CD4-positive, CD25-positive, alpha-beta regulatory T cell (primary cell): ENCODE measurements at places on chromosomes 6 and 20. TPM values are rescaled to one million over a fixed set of nuclear protein-coding genes. Genes with fewer than 3 reads are reported as not detected.

DNA sequence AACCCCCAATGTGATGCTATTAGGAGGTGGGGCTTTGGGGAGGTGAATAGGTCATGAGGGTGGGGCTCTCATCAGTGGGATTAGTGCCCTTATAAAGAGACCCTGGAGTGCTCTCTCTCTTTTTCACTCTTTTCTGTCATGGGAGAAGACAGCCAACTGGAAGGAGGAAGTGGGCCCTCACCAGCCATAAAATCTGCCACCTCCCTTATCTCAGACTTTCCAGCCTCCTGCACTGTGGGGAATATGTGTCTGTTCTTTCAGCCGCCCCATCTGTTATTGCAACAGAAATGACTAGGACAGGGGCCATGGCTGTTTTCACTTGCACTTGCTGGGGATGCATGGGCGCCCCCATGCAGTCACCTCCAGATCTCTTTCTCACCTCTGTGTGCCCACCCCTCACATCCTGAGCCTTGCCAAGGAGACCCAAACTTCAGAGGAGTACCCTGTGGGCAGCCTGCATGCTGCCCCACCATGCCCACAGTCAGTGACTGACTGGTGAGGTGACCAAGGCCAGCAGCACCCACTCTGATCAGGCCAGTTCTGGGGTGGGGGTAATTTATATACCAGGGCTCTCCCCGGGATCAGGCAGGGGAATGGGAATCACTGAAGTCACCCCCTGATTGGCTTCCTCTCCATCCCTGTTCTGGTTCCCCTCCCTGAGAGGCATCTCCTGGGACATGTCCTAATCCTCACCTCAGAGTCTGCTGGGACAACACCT lies 118.4 kb downstream of the ANKRD60 start:
- no peaks in the 10 kb centered on the region for H3K4me1 ChIP-seq
- H3K4me3 ChIP-seq, result no peak overlapping the region
- H3K36me3 ChIP-seq, result no peaks in the 10 kb centered on the region
- H3K27me3 ChIP-seq, result peaks cover 3% of the 10 kb centered on the region

ECT2L gene
- total RNA-seq, result not detected

DNA sequence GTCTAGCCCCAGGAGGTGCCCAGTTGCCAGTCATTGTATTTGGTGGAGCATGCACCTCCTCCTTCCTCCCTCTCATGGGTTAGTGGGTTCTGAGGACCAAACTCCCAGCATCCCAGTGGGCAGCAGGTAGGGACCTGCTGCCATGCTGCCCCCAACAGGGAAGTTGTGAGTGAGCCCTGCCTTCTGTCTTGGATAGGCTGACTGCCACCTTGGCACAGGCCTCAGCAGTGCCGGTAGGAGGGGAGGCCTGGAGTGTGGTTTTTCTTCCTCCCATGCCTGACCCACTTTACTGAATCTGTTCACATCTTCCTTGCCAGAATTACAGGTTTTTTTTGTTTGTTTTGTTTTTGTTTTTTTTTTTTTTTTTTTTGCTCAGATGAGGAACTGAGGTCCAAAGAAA lies 24.5 kb downstream of the PLCG1 start:
- no peak for DNase-seq
- H3K27me3 ChIP-seq, result no peaks in the 10 kb centered on the region
- H3K4me3 ChIP-seq, result no peak overlapping the region
- H3K36me3 ChIP-seq, result peaks cover 71% of the 10 kb centered on the region
- peaks cover 59% of the 10 kb centered on the region for H3K4me1 ChIP-seq

- no peak for DNase-seq
- no peak overlapping the region for H3K4me3 ChIP-seq
- no peaks in the 10 kb centered on the region for H3K4me1 ChIP-seq
- no peaks in the 10 kb centered on the region for H3K27me3 ChIP-seq
- H3K27ac ChIP-seq, result no peak overlapping the region
These were observed 304.7 kb upstream of the RGS17 start for GRCh38 chr6:153435787-153436186.

GRCh38 chr20:21237956-21238799 lies 65.0 kb upstream of the XRN2 start:
- H3K36me3 ChIP-seq, result peaks cover 8% of the 10 kb centered on the region
- no peak overlapping the region for H3K27ac ChIP-seq
- no peak for DNase-seq
- H3K4me1 ChIP-seq, result peaks cover 4% of the 10 kb centered on the region

TBX18 gene
- total RNA-seq, result not detected

DNA sequence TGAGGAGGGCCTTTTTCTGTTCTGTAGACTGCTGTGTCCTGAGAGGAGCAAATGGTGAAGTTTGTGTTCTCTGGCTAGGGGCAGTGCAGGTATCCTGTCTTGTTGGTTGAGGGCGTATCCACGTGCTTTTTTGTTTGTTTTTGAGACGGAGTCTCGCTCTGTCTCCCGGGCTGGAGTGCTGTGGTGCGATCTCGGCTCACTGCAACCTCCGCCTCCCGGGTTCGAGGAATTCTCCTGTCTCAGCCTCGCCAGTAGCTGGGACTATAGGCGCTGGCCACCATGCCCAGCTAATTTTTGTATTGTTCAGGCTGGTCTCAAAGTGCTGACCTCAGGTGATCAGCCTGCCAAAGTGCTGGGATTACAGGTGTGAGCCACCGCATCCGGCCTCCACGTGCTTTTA lies 10.8 kb upstream of the PXDC1 start:
- H3K27ac ChIP-seq, result no peak overlapping the region
- H3K4me1 ChIP-seq, result no peaks in the 10 kb centered on the region
- H3K4me3 ChIP-seq, result no peak overlapping the region
- no peaks in the 10 kb centered on the region for H3K27me3 ChIP-seq
- H3K36me3 ChIP-seq, result no peaks in the 10 kb centered on the region
- no peak for DNase-seq

CPXM1 gene
- 1.2 TPM for total RNA-seq

GRCh38 chr6:108640104-108640503 lies 79.4 kb downstream of the FOXO3 start:
- peaks cover 6% of the 10 kb centered on the region for H3K4me1 ChIP-seq
- no peaks in the 10 kb centered on the region for H3K27me3 ChIP-seq
- DNase-seq, result no peak
- H3K27ac ChIP-seq, result no peak overlapping the region
- H3K4me3 ChIP-seq, result no peak overlapping the region
- H3K36me3 ChIP-seq, result no peaks in the 10 kb centered on the region

- no peaks in the 10 kb centered on the region for H3K4me1 ChIP-seq
- no peak overlapping the region for H3K4me3 ChIP-seq
- H3K27me3 ChIP-seq, result no peaks in the 10 kb centered on the region
These were observed 117.7 kb downstream of the PLEKHG1 start for GRCh38 chr6:150717419-150717818.

CNKSR3 gene
- 0.25 TPM for total RNA-seq

GRCh38 chr6:26195924-26196845 lies 109.0 kb downstream of the HFE start:
- no peaks in the 10 kb centered on the region for H3K36me3 ChIP-seq
- H3K4me3 ChIP-seq, result peak overlapping the region; percentile 99
- peaks cover 34% of the 10 kb centered on the region for H3K4me1 ChIP-seq
- peak; percentile 74 for DNase-seq
- H3K27me3 ChIP-seq, result no peaks in the 10 kb centered on the region

FAM209B gene
- 1.3 TPM for total RNA-seq

PGC gene
- total RNA-seq, result not detected

GRCh38 chr6:38367231-38367630 lies 272.5 kb downstream of the BTBD9 start:
- H3K27me3 ChIP-seq, result no peaks in the 10 kb centered on the region
- DNase-seq, result no peak
- no peaks in the 10 kb centered on the region for H3K4me1 ChIP-seq
- H3K36me3 ChIP-seq, result no peaks in the 10 kb centered on the region

DNA sequence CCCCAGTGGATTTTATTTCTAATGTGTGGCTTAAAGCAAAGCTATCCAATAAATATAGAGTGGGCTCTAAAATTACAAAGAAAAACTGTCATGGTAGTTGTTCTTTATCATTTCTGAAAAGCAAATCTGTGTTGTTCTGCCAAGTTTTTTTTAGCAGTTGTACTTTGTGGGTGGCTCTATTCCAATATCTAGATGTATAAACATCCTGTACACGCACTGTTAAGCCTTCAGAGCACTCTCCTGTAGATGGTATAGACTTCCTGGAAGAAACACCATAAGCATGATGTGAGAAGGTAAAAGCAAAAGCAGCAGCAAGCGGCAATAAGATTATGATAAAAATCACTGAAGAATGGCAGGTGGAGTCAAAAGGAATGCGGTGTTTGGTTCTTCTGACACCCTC lies 21.5 kb upstream of the TMEM30A start:
- no peaks in the 10 kb centered on the region for H3K4me1 ChIP-seq
- peak; percentile 53 for DNase-seq
- H3K27ac ChIP-seq, result no peak overlapping the region
- H3K27me3 ChIP-seq, result peaks cover 11% of the 10 kb centered on the region
- H3K4me3 ChIP-seq, result no peak overlapping the region

GRCh38 chr6:142861711-142862110 lies 83.3 kb downstream of the HIVEP2 start:
- H3K4me3 ChIP-seq, result peak overlapping the region; percentile 49
- peak overlapping the region; percentile 58 for H3K27ac ChIP-seq
- H3K4me1 ChIP-seq, result peaks cover 82% of the 10 kb centered on the region
- no peaks in the 10 kb centered on the region for H3K27me3 ChIP-seq

GCNT2 gene
- total RNA-seq, result 6.9 TPM

- H3K36me3 ChIP-seq, result no peaks in the 10 kb centered on the region
- H3K27me3 ChIP-seq, result no peaks in the 10 kb centered on the region
- no peak overlapping the region for H3K27ac ChIP-seq
- no peak for DNase-seq
- H3K4me1 ChIP-seq, result no peaks in the 10 kb centered on the region
These were observed 72.3 kb downstream of the GRM4 start for GRCh38 chr6:34073540-34073939.

DNA sequence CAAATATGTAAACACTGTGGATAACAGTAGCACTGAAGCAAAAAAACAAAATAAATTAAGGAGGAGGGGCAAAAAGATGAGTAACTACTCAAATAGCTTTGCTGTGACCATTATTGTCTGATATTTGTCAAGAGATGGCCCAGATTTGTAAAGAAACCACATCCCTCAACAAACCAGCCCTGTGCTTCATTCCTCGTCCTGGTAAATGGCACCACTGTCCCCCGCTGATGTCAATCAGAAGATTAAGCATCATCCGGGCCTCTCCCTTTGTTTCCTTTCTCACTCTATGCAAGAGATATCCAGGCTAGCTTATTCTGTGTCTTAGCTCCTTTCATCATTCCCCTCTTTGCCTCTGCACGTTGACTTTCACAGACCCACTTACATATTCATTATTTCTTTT lies 259.0 kb downstream of the SYNE1 start:
- H3K4me1 ChIP-seq, result no peaks in the 10 kb centered on the region
- H3K36me3 ChIP-seq, result no peaks in the 10 kb centered on the region
- no peak for DNase-seq
- no peak overlapping the region for H3K4me3 ChIP-seq
- no peak overlapping the region for H3K27ac ChIP-seq

DNA sequence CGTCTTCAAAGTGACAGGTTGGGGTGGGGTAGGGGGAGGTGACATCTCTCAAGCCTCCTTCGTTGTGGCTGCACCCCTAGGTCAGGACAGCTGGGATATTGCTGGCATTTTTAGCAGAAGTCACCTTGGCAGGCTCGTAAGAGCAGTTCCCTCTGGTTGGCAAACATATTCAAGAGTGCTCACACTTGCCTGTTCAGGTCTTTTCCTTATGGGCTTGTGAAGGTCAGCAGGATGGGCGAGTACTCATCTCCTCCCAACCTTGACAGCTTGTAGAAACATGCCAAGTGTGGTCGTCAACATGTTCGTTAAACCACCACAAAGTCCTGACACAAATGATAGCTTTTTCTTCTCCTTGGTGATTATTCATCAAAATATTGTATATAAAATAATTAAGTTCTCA lies 113.6 kb downstream of the HDGFL1 start:
- H3K27ac ChIP-seq, result no peak overlapping the region
- H3K36me3 ChIP-seq, result no peaks in the 10 kb centered on the region
- no peaks in the 10 kb centered on the region for H3K27me3 ChIP-seq
- H3K4me3 ChIP-seq, result no peak overlapping the region
- no peak for DNase-seq

MUC22 gene
- not detected for total RNA-seq

CFAP206 gene
- total RNA-seq, result not detected

GRCh38 chr6:118752803-118753202 lies 101.4 kb upstream of the CEP85L start:
- no peak for DNase-seq
- H3K4me1 ChIP-seq, result no peaks in the 10 kb centered on the region
- H3K4me3 ChIP-seq, result no peak overlapping the region
- H3K36me3 ChIP-seq, result no peaks in the 10 kb centered on the region
- H3K27me3 ChIP-seq, result no peaks in the 10 kb centered on the region
- no peak overlapping the region for H3K27ac ChIP-seq

- H3K4me3 ChIP-seq, result no peak overlapping the region
- no peaks in the 10 kb centered on the region for H3K36me3 ChIP-seq
- DNase-seq, result no peak
- H3K27ac ChIP-seq, result no peak overlapping the region
- peaks cover 3% of the 10 kb centered on the region for H3K27me3 ChIP-seq
These were observed 26.3 kb downstream of the SLC13A3 start for GRCh38 chr20:46624946-46625345.

DNA sequence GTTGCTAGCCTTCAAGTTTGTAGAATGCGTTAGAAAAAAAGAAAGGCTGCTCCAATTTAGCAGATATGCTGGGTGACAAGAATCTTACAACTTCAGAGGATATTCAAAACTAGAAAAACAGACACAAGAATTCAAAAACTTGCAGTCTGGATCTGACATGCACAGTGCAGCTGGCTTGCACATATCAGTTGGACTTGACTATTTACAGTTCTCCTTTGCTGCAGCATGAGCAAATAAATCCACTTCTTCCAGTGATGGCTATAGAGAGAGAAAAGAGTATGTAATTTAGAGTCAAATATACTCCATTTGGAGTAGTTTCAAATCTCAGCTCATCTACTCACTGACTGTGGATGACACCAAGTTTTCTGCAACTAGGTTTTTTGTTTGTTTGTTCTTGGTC lies 247.0 kb downstream of the RIMS1 start:
- no peaks in the 10 kb centered on the region for H3K27me3 ChIP-seq
- no peaks in the 10 kb centered on the region for H3K36me3 ChIP-seq
- DNase-seq, result no peak
- H3K4me3 ChIP-seq, result no peak overlapping the region

EPHA7 gene
- total RNA-seq, result not detected

DNA sequence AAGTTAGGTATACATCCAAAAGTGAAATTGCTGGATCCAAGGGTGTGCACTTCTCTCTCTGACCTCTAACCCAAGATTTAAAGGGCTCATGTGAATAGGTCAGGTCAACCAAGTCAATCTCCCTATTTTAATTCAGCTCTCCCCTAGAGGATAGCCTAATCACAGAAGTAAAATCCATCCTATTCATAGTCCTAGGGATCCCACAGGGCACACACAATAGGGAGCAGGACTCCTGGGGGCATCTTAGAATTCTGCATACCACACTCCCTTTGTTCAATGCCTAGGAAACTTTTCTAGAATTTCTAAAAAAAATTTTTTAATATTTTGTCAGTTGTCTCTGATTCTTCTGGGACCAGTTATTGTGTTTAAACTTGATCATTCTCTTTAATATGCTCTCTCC lies 35.1 kb downstream of the CST9L start:
- no peaks in the 10 kb centered on the region for H3K36me3 ChIP-seq
- H3K27me3 ChIP-seq, result no peaks in the 10 kb centered on the region
- no peaks in the 10 kb centered on the region for H3K4me1 ChIP-seq
- no peak overlapping the region for H3K27ac ChIP-seq
- H3K4me3 ChIP-seq, result no peak overlapping the region
- no peak for DNase-seq

BCAS4 gene
- 8.0 TPM for total RNA-seq

FNDC1 gene
- not detected for total RNA-seq
